ENCODE measurements at places on chromosomes 1 and 21.

GRCh38 chr1:5010656-5011055, 356.2 kb downstream of the AJAP1 start:
- no peak for DNase-seq

GRCh38 chr1:171717062-171717718, 24.7 kb downstream of the VAMP4 start:
- DNase-seq = no peak

- DNase-seq = no peak
These were observed 328.2 kb downstream of the KCTD3 start for GRCh38 chr1:215895276-215895675.

GRCh38 chr1:53878492-53879105, 11.0 kb downstream of the YIPF1 start:
- DNase-seq = no peak

DNA sequence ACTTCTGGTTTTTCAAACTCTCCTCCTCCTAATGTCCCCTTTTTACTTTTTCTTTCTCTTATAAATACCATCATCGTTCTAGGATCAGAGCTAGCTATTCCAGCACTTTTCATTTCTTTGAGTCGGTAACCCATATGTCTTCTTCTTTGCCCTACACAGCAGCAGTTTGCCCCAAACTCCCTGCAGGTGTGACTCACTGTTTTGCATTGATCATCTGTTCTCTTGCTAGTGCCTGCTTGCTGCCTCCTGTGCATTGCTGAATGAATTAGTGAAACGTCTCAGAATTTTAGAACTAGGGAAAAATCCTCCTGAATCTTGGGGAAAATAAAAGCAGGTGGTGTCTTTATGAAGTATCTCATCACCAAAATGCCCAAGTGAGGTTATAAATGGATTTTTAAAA, 21.7 kb downstream of the KCNK2 start:
- no peak for DNase-seq

- no peak for DNase-seq
These were observed 214.2 kb upstream of the DMRTA2 start for GRCh38 chr1:50637460-50637859.

DNA sequence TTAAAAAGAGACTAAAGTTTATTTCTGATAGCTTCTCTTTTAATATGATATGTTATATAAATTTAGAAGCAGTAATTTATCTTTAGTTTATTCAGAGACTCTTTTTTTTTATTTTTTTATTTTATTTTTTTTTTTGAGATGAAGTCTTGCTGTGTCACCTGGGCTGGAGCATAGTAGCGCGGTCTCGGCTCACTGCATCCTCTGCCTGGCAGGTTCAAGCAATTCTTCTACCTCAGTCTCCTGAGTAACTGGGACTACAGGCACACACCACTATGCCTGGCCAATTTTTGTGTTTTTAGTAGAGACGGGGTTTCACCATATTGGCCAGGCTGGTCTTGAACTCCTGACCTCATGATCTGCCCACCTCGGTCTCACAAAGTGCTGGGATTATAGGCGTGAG, 89.6 kb downstream of the DISP1 start:
- DNase-seq = no peak

GRCh38 chr1:52139817-52140540, 1.9 kb upstream of the ZFYVE9 start:
- no peak for DNase-seq

GRCh38 chr1:16249596-16250241, 12.7 kb upstream of the CPLANE2 start:
- DNase-seq = peak; percentile 17

- DNase-seq = no peak
These were observed 142.4 kb upstream of the RUNX3 start for GRCh38 chr1:25072461-25072860.

DNA sequence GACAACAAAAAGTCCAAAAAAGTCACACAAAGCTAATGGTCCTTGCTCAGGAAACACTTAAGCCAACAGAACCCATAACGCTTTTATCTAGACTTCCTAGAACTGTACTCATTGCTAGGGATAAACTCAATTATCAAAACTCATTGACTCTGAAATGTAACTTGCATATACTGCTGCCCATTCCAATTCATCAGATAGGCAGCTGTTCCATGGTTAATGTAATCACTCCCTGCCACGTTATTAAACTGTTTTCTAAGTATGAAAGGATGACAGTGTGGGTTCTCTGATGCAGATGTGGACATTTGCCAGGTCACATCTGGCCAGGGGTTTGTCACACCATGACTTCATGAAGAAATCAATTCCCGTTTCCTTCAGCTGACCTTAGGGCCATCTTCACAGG, 30.3 kb upstream of the DNAJC11 start:
- DNase-seq = no peak

GRCh38 chr1:218591966-218592365, 246.8 kb downstream of the TGFB2 start:
- no peak for DNase-seq

GRCh38 chr1:212219679-212220463, 65.3 kb upstream of the PPP2R5A start:
- no peak for DNase-seq

GRCh38 chr1:244383278-244383884, 68.3 kb downstream of the ADSS2 start:
- DNase-seq = no peak

- peak; percentile 26 for DNase-seq
These were observed 7.3 kb upstream of the GNL2 start for GRCh38 chr1:37602750-37603694.

DNA sequence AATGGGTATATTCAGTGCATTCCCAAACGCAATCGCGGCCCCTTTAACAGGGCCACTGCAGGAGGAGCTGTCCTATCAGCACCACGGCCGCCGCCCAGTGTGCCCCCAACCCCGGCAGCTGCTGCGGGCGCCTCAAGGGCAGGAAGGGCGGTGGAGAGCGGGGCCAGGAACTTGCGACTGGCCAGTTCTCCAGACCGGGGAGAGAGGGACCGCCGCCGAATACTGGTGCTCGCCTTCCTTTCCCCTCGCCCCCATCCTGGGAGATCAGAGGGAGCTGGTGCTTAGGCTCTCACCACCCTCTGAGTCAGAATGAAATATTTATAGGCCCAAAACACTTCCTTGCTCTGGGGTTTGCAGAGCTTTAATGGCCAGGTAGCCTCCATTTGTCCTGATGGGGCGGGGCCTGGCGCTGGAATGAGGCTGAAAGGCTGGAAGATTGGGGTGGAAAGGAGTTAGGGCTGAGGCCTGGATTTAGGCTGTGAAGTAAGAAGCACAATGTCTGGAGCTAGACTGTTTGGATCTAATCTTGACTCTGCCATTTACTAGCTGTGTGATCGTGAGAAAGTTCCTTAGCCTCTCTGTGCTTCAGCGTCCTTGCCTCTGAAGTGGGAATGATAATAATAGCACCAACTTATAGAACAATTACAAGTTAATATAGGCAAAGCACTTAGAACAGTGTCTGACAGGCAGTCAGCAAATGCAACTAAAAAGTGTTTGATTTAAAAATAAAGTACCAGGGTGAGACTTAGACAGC, 75.5 kb downstream of the NAV1 start:
- DNase-seq = no peak

GRCh38 chr1:162151900-162152829, 82.7 kb downstream of the NOS1AP start:
- DNase-seq = no peak

DNA sequence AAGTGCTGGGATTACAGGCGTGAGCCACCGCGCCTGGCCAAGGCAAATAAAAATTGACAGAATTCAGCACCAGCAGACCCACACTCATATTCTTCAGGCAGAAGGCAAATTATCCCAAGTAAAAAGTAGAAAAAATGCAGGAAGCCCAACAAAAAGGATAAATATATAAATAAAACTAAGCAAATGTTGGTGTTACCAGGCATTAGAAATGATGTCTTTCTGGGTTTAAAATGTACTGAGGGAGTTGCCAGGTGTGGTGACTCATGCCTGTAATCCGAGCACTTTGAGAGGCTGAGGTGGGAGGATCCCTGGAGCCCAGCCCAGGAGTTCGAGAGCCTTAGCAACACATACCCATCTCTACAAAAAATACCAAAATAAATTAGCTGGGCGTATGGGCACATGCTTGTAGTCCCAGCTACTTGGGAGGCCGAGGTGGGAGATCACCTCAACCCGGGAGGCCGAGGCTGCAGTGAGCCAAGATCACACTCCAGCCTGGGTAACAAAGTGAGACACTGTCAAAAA, 6.3 kb downstream of the INTS11 start:
- peak; percentile 51 for DNase-seq

- no peak for DNase-seq
These were observed 15.6 kb downstream of the JUN start for GRCh38 chr1:58768191-58768731.

DNA sequence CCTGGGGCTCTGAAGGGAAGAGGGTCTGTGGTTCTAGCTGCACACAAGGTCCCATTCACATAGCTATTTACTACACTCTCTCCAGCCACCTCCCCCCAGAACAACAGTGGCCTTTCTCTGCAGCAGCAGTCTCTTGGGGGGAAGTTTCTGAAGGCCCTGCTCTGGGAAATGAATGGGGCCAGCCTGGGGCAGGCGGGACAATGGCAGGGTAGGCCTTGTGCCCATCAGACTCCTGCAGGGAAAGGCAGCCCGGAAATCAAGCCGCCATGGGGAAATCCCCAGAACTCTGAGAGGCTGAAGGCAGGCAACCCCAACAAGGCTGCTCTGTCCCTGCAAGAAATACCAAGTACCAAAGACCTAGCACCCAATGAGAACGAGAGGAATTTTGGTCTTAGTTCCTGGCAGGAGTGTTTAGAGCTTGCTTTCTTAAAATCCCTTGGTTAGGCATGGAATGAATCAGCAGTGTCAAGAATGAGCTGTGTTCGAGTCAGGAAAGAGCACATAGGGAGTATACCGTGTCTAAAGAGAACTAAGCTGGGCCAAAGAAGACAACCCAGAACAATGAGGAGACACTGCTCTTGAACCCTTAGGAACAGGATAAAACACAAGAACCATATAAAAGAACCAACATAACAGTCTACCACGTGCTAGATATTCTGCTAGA, 11.3 kb downstream of the ARHGEF11 start:
- DNase-seq = no peak

GRCh38 chr1:57492586-57493226, 68.8 kb upstream of the DAB1 start:
- no peak for DNase-seq

DNA sequence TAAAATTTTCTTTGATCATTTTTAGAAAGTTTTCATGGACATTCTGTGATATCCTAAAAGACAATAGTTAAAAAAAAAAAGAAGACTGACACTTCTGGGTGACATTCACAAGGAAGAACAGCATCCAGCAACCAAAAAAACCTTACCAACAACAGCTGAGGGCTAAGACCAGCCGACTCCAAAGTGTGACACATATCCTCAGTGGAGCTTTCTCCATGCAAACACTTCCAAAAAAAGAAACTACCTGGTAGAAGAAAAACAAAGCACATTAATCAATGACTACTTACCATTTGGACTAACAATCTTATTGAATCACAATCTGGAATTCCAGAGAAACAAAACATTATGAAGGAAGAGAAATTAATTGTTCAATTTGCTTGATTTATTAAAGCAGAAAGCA, 88.2 kb downstream of the IARS2 start:
- no peak for DNase-seq

- DNase-seq = no peak
These were observed 430.1 kb downstream of the KCNT2 start for GRCh38 chr1:196178083-196178635.

DNA sequence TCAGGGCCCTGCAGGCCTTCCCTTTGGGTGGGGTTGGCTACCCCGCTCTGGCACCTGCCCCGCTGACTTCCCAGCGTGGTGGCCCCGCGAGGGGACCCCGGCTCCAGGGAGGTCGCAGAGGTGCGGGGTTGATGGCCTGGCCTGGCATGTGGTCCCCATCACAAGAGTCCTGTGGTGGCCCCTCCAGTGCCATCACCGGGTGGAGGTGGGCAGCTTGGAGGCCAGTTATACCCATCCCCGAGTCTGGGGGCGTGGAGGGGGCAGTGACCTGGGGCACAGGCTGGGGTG, 26.8 kb downstream of the PRMT2 start:
- no peak for DNase-seq

DNA sequence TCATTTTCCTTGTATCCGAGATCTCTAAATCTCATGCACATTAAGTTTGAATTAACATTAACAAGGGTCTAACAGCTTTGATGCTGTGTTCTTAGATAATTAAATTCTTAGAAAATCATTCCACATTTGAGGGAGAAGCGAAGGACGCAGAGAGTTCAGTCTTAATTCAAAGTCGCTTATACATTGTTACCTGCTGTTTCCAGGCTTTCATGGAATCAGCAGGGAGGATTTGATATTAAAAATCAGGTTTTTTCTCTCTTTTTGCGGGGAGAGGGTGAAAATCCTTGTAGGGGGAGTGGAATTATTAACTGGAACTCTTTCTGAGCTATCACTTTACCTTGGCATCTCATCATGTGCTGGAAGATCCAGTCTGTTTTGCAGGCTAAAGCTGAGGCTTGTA, 27.7 kb upstream of the DAB1 start:
- DNase-seq = no peak

DNA sequence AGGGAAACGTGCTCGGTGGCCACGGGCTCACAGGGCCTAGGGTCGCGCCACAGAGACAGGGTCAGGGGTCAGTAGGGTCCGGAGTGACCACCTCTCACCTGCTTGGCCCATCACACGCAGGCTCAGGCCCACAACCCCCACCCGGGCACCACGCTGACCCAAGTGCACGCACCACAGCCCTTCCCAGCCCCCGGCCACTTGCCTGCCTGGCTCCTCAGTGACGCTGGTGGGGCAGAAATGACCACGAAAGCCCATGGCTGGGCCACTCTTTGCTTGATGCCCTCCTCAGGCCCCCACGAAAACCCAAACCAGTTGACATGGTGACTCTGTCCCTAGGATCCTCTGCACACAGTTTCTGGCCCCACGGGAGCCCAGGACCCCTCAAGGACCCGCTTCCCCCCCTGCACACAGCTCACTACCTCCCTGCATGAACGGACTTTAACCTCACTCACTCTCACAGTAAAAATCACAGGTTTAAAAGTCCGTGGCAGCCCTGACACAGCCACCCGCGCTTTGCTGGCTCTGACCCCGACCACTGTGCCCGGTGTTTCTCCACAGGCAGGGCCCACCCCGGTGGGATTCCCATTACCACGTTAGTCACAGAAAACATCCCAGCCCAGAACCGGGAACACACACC, 20.7 kb downstream of the NADK start:
- DNase-seq = no peak

GRCh38 chr21:18449605-18450550, 46.3 kb upstream of the TMPRSS15 start:
- no peak for DNase-seq

GRCh38 chr1:226400519-226401354, 7.2 kb downstream of the PARP1 start:
- DNase-seq = no peak

- no peak for DNase-seq
These were observed 34.9 kb downstream of the GREM2 start for GRCh38 chr1:240577095-240577494.

GRCh38 chr1:47938520-47938919, 58.7 kb downstream of the TRABD2B start:
- DNase-seq = no peak

GRCh38 chr1:179121159-179121938, 39.5 kb downstream of the TOR3A start:
- DNase-seq = no peak
